ENCODE measurements at places on chromosomes 7 and 10.

GRCh38 chr10:96960872-96961271, 128.8 kb downstream of the LCOR start:
- no peak for DNase-seq

- DNase-seq = no peak
Measured at GRCh38 chr10:20698837-20699236, 198.3 kb downstream of the NEBL start.

GRCh38 chr7:38296059-38296857, 22.8 kb upstream of the TARP start:
- peak; percentile 45 for DNase-seq

DNA sequence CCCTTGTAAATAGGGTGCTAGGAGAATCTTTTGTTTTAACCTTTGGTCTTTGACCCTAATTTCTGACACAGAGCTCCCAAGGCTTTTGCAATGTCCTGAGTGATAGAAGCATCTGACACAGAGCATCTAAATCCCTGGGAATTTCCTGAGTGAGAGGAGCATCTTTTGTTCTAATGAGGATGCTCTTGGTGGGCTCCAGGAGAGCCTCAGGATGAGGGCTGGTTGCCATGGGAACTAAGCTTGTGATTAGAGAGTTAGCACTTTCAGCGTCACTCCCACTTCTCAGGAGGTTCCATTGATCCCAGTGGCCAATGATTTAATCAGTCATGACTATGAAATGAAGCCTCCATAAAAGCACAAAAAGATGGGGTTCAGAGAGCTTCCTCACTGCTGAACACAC, 264.8 kb downstream of the KIF20B start:
- no peak for DNase-seq

DNA sequence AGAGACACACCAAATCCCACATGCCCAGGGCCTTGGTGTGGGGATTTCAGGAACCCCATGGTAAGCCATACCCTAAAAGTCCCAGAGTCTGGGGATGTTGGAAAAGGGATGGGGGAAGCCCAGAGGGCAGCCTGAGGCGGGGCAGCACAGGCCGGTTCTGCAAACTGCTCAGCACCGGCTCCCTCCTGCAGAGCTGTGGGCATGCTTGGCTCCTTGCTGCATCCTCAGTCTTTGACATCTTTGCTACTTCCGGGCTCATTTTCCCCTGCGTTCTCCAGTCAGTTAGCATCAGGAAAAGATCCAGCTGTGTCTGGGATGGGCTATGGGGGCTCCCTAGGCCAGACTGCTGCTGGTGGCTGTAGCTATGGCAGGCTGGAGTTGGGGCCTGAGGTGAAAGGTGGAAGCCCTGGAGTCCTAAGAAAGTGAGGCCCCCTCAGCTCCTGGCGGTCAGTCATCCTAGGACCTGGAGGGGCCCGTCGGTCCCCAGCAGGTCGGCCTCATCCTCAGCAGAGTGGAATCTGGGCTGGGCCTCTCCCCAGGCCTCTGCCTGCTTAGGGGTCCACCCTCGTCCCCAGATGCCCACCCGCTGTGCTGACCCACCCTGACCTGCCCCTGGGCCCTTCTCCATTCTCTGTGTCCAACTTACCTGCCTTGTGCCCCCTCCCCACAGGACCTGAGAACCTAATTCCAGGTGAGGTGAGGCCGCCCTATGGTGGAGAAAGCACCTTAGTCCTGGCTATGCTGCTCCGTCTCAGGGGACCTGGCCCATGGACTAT, 9.3 kb downstream of the TBATA start:
- DNase-seq = no peak

DNA sequence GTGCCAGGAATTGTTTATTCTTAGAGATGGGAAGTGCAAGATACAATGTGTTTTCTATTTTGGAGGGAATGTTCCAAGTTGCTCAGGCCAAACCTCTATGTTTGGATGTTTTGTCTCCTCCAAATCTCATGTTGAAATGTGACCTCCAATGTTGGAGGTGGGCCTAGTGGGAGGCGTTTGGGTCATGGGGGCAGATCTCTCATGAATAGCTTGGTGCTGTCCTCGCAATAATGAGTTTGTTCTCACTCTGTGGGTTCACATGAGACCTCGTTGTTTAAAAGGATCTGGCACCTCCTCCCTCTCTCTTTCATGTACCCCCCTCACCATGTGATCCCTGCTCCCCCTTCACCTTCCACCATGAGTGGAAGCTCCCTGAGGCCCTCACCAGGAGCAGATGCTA, 8.3 kb upstream of the GDF10 start:
- no peak for DNase-seq

DNA sequence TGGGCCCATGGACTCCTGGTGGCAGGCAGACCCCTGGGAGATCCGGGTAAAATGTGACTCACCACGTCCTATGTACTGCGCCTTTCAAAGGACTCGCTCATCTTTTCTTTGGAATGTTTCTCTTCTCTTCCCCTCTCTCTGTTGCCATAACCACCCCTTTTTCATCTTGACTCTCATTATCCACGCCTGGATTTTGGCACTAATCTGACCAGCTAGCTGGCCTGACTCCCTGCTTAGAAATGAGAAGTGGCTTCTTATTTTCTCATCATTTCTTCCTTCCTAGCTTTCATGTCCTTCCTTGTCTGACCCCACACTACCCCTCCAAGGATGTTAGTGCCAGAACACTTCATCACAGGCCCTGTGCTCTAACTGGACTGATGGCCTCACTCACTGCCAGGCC, 98.0 kb upstream of the FAM171A1 start:
- no peak for DNase-seq

DNA sequence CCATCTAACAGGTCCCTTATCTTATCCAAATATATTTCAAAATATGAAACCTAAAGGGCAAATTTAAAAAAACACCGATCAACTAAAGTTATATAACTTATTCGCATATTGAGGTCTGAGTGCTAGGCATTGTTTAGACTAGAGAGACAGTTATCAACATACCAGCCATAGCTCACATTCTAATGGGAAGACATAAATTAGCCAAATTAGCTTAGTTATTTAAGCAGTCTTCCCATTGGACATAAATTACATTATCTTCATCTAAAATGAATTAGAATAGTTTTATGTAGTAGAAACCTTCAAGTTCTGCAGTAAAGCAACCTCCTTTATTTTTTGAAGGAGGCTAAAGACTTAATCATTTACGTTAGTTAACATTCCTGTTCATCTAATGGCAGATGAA, 17.4 kb downstream of the KIF5B start:
- no peak for DNase-seq

DNA sequence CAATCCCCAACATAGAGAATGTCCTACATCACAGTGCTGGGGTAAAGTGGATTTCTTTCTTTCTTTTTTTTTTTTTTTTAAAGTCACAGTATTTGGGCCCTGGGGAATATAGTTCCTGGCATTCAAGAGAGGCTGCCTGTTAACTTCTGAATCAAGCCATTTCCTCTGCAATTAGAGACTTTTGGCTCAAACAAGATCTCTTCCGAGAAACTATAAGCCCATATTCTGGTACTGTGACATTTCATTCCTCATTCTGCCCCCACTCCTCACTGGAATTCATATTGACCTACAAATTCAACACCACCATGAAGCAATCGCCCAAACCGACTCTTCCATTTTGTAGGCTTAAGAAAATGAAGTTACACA, 187.4 kb downstream of the PHTF2 start:
- no peak for DNase-seq

DNA sequence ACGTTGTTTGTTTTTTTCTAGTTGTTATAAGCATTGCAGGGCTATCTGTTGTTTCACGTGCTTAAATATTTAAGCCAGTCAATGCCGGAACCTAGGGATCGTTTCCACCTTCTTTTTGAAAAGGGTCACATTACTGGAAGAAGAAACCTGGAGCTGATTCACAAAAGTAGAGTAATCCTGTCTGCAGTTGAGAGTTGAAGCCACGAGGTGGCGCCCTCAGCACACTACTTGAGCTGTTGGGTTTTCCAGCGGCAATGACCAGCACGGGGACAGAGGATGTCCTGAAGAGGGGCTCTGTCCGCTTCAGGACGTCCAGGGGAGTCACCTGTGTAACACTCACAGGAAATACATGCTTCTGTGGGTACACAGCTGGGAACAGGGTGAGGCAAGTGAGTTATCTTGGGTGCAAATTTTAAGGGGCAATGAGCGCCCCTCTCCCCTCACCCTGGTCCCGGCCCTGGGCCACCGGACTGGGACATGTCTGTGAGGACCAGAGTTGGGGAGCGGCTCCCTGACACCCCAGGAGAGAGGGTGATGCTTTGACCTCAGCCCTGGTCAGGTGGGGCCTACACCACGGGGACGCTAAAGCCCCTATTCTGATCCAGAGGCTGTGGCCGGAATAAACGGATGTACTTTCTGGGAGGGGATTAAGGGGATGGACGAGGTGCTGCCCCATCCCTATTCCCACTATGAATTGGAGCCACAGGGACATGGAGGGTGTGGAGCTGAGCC, 26.3 kb upstream of the WDFY4 start:
- DNase-seq = peak; percentile 73

GRCh38 chr10:16907687-16908086, 90.5 kb upstream of the RSU1 start:
- no peak for DNase-seq

DNA sequence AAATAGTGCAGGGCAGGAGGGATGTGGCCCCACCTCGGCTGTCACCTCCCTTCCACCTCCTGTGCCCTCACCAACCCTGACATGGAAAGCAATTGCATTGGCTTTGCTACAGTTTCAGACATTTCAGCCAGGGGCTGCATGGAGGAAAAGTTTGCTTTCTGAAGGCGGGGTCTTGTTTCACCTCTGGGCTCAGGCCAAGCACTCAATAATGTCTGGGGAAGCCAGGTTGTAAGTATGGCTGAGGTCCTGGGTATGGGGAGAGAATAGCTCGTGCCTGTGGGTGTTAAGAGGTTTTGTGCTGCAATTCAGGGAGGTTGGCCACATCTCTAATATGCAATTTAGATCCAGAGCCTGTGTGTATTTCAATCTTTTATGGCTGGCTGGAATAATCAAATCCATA, 238.4 kb upstream of the MKI67 start:
- no peak for DNase-seq

DNA sequence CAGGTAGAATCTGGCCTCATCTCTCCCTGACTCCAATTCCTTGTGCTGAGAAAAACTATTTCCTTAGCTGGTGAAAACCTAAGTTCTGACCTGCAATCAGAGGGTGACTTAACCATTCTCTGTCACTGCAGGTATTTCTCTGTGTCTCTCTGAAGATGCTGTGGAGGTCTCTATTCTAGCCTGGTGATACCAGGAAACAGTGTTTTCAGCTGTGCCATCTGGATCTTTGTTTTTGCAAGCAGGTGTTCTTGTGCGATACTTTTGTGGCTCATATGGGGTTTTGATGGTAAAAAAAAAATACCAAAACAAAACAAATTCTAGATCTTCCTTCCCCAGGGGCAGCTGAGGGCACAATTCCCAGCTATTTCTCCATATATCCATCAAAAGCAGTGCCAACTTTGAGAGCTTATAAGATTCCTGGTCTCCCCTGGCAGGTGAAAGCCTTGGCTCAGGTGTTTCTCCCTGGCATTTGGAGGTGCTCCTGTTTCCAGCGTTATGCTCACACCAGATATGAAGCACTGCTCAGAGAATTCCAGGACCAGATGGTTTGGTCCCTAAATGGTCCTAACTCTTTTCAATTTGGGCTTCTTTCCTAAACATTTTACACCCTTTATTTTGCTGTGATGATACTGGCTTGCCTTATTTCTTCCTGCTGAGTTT, 9.9 kb upstream of the NPVF start:
- DNase-seq = peak; percentile 73

- DNase-seq = peak; percentile 1
Measured at GRCh38 chr10:73876971-73877370, 2.6 kb upstream of the CAMK2G start.

DNA sequence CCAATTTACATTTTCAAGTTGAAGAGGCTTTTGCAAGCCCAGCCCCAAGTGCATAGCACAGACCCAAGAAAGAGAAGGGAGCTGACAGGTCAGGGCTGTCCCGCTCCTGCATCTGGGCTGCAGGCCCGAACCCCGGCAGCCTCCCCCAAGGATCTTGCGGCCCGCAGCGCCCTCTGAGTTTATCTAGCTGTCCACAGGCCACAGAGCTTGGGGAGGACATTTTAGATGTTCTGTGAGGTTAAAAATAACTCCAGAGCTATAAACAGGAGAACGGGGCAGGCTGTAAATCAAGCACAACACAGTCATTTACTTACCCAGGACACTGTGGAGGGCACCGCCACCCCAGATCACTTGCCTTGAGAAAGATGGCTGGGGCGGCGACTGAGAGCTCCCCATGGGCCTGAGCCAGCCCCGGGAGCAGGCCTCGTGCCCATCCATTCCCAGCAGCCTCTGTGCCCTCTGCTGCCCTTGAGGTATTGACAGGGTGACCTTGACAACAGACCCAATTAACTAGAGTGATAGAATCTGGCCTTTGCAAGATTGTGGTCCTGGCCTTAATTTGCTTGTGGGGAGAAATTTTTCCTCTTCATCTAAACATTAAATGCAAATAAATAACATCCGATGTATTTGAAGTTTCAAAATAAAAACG, 563.0 kb downstream of the TCERG1L start:
- no peak for DNase-seq

DNA sequence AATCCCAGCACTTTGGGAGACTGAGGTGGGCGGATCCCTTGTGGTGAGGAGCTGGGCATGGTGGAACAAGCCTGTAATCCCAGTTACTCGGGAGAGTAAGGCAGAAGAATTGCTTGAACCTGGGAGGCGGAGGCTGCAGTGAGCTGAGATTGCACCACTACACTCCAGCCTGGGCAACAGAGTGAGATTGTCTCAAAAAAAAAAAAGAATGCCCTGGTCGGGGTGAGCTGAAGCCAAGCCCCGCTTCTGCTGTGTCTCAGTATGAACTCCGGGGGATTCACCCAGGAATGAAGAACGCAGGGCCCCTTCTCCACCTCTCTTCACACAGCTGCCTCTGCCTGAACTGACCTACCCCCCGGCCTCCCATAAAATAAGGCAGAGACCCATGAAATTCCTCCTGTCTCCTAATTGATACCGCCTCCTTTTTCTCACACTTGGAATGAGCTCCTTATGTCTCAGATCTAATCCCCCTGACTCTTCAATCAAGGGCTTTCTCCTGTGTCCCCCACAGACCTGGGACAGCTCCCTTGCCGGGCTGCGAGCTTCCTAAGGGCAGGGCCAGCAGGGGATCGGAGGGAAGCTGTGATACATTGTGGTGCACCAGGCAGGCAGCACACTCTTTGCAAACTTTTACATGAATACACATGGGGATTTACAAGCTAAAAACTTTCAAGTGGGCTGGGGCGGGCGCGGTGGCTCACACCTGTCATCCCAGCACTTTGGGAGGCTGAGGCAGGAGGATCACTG, 911 bp upstream of the ZP3 start:
- no peak for DNase-seq

GRCh38 chr10:91700788-91701444, 68.0 kb upstream of the PPP1R3C start:
- no peak for DNase-seq

DNA sequence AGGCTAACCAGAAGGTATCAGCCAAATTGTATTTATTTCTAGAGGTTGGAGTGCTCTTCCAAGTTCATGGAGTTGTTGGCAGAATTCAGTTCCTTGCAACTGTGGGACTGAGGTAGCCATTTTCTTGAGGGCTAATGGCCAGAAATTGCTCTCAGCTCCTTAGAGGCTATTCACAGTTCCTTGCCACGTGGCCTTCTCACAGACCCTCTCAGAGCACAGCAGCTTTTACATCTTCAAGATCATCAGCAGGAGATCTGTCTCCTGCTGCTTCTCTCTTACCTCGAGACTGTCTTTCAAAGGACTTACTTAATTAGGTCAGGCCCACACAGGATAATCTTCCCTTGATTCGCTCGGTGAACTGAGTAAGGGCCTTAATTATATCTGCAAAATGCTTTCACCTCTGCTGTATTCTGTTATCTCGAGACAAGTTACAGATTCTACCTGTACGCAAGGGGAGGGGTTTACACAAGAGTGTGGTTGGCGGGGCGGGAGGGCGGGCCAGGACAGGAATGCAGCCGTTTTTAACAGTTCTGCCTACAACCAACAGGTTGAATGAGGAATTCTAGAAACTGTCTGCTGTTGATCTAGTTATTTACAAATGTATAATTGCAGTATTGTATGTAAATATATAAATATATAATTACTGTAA, 15.0 kb downstream of the MIOS start:
- DNase-seq = no peak

Data from MM.1S (cell line).